ENCODE measurements at places on chromosomes 16 and 17.

GRCh38 chr16:20910781-20911321 is 10.3 kb downstream of the LYRM1 start:
- DNase-seq, result no peak

GRCh38 chr16:4180511-4180910 is 61.4 kb downstream of the SRL start:
- DNase-seq, result no peak

GRCh38 chr16:50002190-50002589 is 22.8 kb upstream of the CNEP1R1 start:
- DNase-seq, result no peak

DNA sequence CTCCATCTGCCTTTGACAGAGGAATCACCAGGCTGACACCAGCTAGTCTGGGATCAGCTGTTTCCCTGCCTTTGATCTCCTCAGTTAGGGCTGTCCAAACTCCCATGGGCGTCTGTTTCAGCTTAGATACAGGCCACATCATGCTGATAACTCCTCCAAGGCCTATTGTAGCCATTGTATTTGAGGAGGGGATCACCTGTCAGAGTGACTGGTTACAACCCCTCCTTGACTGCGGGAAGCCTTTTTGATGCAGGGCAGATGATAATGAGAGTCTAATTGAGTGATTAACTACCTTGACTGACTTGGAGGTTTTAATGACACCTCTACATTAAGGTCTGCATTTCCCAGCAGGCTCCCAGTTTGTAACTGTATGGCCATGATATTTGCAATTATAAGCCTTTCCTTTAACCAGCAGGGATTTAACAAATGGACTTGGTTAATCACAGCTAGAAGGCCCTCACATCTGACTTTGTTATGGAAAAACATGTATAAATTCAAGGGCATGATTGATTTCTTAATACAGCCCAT is 863.5 kb downstream of the KCNJ2 start:
- DNase-seq, result no peak

GRCh38 chr17:65446838-65447526 is 114.5 kb downstream of the AXIN2 start:
- no peak for DNase-seq

- no peak for DNase-seq
These were observed 469.3 kb downstream of the CDH13 start for GRCh38 chr16:83095941-83096692.

- no peak for DNase-seq
These were observed 5.6 kb upstream of the NOTUM start for GRCh38 chr17:81966343-81967243.

GRCh38 chr17:57577751-57578607 is 167.1 kb downstream of the CCDC182 start:
- no peak for DNase-seq

DNA sequence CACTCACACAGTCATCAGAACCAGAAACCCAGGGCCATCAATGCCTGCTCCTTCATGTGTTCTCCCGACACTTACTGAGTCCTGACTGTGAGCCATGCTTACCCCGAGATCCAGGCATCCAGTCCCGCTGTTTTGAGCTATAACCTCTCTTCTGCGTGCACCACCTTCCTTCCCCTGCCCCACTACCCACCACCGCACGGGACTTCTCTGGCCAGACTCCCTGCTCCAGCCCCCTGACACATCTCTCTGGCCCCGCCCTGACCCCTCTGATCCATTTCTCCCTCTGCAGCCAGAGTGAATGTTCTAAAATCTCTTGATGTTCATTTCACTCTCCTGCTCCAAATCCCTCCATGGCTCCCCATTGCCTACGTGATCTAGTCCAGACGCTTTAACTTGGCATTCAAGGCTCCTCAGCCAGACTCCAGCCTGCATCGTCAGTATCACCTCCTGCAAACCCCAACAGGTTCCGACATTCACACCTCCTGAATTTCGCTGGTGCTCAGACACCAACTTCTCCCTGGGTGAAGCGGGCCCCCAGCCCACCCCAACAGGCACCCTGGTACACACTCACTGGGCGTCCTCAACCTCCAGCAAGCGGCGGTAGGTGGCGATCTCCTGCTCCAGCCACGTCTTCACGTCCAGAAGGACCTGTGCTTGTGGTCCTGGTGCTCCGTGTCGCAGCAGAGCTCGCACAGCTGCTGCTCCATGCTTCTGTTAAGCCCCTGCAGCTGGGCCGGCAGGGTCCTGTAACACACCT is 3.1 kb upstream of the KRT17 start:
- no peak for DNase-seq

- DNase-seq, result no peak
These were observed 29.6 kb upstream of the PVALEF start for GRCh38 chr17:81135505-81136278.

- no peak for DNase-seq
These were observed 52.2 kb downstream of the DNAH17 start for GRCh38 chr17:78524870-78525510.

- DNase-seq, result no peak
These were observed 10.0 kb downstream of the MAP2K6 start for GRCh38 chr17:69424287-69425041.

DNA sequence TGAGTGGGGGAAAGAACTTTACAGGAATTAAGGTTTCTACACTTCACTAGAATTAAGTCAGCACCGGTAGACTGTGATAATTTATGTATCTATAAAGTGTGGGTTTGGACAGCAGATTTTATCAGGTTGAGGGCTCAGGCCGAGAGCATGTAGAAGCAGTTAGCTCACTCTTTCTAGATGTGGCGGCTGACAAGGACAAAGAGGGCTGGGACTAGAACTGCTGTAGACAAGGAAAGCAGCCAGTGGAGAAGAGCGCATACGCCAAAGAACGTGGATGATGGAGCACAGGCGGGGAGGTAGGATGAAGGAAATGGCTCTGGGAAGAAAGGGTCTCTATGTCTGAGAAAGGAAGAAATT is 504 bp upstream of the GOSR1 start:
- DNase-seq, result no peak

GRCh38 chr17:65194670-65195334 is 57.6 kb downstream of the RGS9 start:
- DNase-seq, result no peak

DNA sequence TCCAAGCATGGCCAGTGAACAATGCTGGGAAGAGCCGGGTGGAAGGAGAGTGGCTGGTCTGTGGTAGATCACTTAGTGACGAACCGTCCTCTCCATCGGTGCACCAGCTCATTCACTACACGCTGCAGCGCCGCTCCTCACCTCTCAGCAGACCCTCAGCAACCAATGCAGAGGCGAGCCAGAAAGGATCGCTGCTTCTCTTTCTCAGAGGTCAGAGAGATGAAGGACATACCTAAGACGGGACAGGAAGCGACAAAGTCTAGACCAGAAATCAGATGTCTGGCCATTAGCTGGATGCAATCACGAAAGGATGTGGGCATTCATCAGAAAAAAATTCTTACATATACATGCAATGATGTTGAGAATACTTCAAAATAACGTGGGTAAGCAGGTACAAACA is 26.9 kb downstream of the NSMCE1 start:
- no peak for DNase-seq

DNA sequence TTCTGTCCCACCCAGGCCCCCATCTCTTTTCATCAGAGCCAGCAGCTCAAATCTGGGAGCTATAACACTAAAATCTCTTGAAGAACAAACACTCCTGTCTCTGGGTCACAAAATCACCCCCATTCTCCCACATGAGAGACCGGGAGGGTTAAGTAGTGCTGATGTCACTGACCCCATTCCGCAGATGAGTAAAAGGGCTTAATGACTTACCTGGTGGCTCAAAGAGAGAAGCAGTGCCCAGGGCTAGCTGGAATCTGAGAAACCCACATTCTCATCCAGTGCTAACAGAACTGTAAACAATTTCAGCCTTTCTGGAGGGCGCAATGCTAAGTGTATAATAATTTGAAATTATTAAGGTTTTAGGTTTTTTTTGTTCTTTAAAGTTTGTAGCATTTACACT is 26.3 kb upstream of the LHX1 start:
- no peak for DNase-seq

DNA sequence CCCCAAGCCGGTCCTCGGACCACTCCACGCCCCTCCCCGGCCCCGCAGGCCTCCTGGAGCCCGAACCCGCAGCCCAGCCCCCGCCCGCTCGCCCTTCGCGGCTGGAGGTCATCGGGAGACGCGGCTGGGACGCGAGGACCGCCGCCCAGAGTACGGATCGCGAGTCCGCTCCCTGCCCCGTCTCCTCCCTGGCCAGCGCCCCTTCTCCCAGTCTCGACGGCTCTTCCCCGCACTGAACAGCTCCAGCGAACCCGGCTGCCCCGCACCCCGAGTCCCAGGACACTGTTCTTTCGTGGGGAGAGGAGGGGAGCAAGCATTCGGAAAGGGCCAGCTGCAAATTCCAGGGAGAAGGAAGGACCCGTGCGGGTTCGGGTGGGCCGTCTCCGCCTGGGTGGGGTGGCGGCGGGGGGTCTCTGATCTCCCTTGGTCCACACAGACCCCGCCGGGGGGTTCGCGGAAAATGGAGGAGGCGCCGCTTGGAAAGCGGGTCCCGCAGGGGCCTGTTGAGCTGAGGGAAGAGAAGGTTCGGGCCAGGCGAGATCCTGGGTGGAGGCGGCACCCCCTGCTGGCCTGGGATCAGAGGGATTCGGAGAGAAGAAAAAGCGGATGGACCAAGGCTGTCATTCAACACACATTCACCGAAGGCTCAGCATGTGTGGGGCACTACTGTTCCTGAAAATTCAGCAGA is 632 bp upstream of the RTN4RL1 start:
- no peak for DNase-seq

GRCh38 chr17:60857556-60858080 is 180.0 kb downstream of the BCAS3 start:
- no peak for DNase-seq

GRCh38 chr17:57946798-57947358 is 8.3 kb downstream of the CUEDC1 start:
- peak; percentile 47 for DNase-seq

GRCh38 chr16:5188318-5188988 is 90.9 kb upstream of the EEF2KMT start:
- no peak for DNase-seq

GRCh38 chr16:16096858-16097213 is 126.5 kb downstream of the ABCC6 start:
- no peak for DNase-seq

GRCh38 chr17:71234349-71234748 is 886.5 kb upstream of the SOX9 start:
- DNase-seq, result no peak

- DNase-seq, result no peak
These were observed 58.3 kb upstream of the ARHGAP44 start for GRCh38 chr17:12730931-12731521.

DNA sequence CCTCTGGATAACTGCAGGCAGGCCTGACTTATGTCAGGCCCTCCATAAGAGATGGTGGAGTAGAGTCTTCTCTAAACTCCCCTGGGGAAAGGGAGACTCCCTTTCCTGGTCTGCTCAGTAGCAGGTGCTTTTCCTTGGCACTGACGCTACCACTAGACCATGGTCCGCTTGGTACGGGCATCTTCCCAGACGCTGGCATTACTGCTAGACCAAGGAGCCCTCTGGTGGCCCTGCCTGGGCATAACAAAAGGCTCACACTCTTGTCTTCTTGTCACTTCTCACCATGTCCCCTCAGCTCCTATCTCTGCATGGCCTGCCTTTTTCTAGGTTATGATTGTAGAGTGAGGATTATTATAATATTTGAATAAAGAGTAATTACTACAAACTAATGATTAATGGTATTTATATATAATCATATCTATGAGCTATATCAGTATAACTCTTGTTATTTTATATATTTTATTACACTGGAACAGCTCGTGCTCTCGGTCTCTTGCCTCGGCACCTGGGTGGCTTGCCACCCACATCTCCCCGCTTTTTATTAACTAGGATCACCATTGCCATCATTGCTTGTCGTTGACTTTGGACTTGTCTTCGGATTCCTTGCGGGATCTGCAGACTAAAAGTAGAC is 59.8 kb upstream of the ARL4D start:
- DNase-seq, result peak; percentile 49

DNA sequence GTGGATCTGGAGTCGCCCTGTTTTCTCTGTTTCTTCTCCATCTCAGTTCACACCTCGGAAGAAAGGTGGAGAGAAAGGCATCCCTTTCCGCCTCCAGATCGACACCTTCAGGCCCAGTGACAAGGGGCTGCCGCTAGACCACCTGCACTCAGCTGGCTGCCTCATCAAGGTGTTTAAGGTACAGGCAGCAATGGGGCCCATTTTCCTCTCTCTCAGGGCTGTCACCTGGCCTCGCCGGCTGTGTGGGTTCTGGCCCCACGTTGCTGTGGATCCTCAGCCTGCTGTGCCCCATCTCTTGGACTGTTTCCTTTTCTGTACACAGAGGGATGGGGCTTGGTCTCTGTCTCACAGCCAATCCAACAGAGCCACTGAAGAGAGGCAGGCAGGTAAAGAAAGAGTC is 17.4 kb upstream of the STAC2 start:
- no peak for DNase-seq

GRCh38 chr16:61564716-61565115 is 471.5 kb downstream of the CDH8 start:
- no peak for DNase-seq

GRCh38 chr17:38899421-38899820 is 26.0 kb upstream of the LASP1NB start:
- no peak for DNase-seq

- DNase-seq, result peak; percentile 71
These were observed 56.4 kb upstream of the SLC25A19 start for GRCh38 chr17:75345514-75346167.

DNA sequence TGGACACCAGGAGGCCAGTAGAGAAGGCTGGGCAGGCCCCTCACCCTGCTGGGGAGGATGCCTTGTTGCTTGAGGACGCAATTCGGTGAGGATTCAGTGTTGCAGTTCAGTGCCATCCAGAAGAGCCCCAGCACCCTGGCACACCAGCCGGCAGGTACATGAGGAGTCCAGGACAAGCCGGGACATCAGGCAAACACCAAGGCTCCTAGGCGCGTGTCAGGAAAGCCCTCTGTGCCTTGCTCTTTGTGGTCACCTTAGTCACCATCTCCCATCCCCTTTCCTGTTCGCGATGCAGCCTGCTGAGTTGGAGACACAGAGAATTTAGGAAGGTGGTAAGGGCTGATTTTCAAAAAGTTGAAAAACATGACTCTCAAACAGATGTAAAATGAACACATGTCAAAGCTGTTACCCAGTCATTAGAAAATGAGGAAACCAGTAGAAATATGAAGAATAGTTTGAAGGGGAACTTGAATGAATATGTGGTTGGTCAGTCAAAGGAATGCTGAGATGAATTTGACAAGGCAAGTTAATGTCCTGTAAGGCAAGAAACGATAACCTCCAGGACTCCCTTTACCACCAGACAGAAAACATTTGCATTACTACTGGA is 2.3 kb upstream of the NCBP3 start:
- no peak for DNase-seq

Measured in activated naive CD8-positive, alpha-beta T cell treated with anti-CD3 and anti-CD28 coated beads for 36 hours (primary cell).